H4 (cell line): ENCODE measurements at places on chromosomes 1 and 21. TPM values are rescaled to one million over a fixed set of nuclear protein-coding genes. Genes with fewer than 3 reads are reported as not detected.

The CR1L gene
- total RNA-seq: not detected in 2 replicates

The OR2L3 gene
- total RNA-seq: not detected in 2 replicates

The MYBPH gene
- not detected in 2 replicates for total RNA-seq

The LSM10 gene
- total RNA-seq: 3.1 and 7.1 TPM in 2 replicates

The GPR52 gene
- not detected in 2 replicates for total RNA-seq

The KCNJ9 gene
- total RNA-seq: not detected in 2 replicates

The E2F2 gene
- total RNA-seq: 4.4 and 5.2 TPM in 2 replicates

The PAQR6 gene
- total RNA-seq: 0.50 and 1.0 TPM in 2 replicates

The DTL gene
- 33.2 and 34.5 TPM in 2 replicates for total RNA-seq

The OLIG2 gene
- total RNA-seq: 1.5 and 1.7 TPM in 2 replicates

The C1orf21 gene
- 24.0 and 28.1 TPM in 2 replicates for total RNA-seq

The LCA5L gene
- 1.4 TPM in 2 replicates for total RNA-seq

The PIGP gene
- total RNA-seq: 28.9 and 52.9 TPM in 2 replicates

The PIP5K1A gene
- 28.2 and 34.0 TPM in 2 replicates for total RNA-seq

The OR2L13 gene
- 0.12 TPM in 1 of 2 replicates, not detected in the other for total RNA-seq

The TTLL10 gene
- total RNA-seq: not detected in 2 replicates

The MTOR gene
- total RNA-seq: 28.2 and 34.6 TPM in 2 replicates

The HRNR gene
- not detected in 2 replicates for total RNA-seq

The GSTM1 gene
- total RNA-seq: not detected in 2 replicates

The TSEN15 gene
- total RNA-seq: 80.7 and 88.1 TPM in 2 replicates

The IFNLR1 gene
- 0.21 and 0.90 TPM in 2 replicates for total RNA-seq

The RGS1 gene
- 2.4 and 4.5 TPM in 2 replicates for total RNA-seq

The FNBP1L gene
- 13.3 and 14.9 TPM in 2 replicates for total RNA-seq
